ENCODE measurements at places on chromosomes 1 and 21.

DNA sequence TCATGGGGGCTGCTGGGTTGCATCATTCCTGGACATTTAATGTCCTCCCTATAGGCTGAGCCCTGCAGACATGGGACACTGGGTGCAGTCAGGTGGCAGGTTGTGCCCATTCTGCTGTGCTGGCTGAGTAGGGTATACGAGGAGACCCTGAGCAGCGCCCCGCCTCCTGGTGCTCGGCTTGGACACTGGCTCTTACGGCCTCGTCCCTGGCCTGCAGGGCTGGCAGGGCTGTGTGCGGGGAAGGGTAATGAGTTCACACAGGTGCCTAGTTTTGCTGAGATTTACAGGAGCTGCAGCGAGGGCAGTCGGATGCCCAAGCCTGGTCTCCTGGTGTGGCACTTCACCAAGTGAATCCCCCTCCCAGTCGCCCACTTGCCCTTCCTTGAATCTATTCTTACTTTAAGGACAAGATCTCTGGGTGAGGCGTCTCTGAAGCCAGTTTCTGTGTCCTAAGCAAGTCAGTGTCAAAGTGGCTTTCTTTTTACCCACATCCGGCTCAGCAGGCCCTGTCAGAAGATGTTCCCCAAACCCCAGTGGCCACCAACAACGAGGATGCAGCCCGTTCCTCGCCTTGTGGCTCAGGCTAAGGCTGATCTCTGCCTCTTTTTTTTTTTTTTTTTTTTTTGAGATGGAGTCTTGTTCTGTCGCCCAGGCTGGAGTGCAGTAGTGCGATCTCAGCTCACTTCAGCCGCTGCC lies 73.2 kb downstream of the MAN1C1 start:
- no peak for DNase-seq

- no peak for DNase-seq
Observed at GRCh38 chr1:14352897-14353296, 245.6 kb upstream of the KAZN start.

GRCh38 chr21:28927130-28927529 lies 65.5 kb downstream of the LTN1 start:
- no peak for DNase-seq

- no peak for DNase-seq
Observed at GRCh38 chr1:152182944-152183361, 23.9 kb upstream of the RPTN start.

- no peak for DNase-seq
Observed at GRCh38 chr1:203860396-203861025, 888 bp upstream of the SNRPE start.

DNA sequence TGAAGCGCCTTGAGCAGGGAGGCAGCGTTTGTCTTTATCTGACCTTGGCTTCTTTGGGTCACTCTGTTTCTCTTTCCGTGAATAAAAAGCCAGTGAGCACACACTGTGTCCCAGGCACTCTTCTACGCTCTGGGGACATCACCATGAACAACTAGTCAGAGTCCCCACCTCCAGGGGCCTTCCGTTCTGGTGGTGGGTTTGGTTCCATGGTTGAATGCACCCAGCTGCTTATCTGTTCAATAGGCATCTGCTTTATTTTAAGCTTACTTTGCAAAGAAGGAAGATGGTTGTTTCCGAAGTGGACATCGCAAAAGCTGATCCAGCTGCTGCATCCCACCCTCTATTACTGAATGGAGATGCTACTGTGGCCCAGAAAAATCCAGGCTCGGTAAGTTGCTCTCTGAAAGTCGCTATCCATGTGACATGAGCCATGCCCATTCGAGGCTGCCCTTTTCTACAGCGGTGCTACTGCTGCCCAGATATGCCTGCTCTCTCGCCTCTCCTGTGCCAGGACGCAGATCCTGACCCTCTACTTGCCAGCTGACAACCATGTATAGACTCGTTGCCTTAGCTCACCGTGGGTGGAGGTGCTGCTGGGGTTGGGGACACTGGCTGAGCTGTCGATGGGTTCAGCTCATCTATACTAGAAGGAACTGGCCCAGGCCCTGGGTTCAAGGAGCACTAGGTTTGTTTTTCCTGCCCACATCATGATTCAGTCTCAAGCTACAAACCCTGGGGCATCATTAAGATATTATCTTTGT lies 5.9 kb downstream of the MX1 start:
- no peak for DNase-seq

- DNase-seq: no peak
Observed at GRCh38 chr1:67747671-67748546, 62.9 kb downstream of the GADD45A start.

DNA sequence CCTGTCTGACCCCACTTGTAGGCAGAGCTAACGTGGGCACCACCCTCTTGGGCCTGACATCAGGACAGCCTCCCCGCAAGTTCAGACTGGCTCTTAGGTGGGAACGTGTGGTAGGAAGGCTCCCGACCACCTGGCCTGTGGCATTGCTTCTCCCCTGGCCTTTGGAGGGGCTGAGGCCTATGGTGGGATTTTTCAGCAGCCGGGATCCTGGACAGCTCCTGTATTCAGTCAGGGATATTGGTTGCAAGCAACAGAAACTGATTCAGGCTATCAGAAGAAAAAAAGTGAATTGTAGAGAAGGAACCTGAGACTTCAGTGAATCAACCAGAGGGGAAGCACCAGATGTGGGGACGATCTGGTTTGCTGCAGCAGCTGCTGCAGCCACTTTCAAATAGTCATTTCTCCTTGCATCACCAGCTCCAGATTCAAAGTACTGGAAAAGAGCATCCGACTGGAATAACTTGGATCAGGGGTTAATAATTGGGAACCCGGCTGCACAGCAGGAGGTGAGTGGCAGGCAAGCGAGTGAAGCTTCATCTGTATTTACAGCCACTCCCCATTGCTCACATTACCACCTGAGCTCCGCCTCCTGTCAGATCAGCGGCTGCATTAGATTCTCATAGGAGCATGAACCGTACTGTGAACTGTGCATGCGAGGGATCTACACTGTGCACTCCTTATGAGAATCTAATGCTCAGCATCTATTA lies 5.9 kb downstream of the RNF186 start:
- no peak for DNase-seq

DNA sequence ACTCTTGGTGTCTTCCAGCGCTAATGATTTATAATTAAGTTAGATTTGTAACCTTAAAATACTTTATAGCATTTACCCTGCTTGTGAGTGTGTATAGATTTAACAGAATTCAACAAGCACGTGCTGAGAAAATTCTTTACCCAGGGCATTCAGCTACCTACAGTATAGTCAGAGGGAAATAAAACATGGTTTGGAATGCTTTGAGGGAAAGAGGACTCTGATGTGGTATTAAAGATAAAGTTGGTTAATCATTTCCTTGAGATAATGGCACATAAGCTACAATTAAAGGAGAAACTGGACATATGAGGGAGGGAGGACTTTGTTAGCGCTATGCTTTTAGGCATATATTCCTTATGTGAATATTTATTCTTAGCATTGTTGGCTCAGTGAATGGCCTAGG lies 26.4 kb upstream of the IL12RB2 start:
- no peak for DNase-seq

DNA sequence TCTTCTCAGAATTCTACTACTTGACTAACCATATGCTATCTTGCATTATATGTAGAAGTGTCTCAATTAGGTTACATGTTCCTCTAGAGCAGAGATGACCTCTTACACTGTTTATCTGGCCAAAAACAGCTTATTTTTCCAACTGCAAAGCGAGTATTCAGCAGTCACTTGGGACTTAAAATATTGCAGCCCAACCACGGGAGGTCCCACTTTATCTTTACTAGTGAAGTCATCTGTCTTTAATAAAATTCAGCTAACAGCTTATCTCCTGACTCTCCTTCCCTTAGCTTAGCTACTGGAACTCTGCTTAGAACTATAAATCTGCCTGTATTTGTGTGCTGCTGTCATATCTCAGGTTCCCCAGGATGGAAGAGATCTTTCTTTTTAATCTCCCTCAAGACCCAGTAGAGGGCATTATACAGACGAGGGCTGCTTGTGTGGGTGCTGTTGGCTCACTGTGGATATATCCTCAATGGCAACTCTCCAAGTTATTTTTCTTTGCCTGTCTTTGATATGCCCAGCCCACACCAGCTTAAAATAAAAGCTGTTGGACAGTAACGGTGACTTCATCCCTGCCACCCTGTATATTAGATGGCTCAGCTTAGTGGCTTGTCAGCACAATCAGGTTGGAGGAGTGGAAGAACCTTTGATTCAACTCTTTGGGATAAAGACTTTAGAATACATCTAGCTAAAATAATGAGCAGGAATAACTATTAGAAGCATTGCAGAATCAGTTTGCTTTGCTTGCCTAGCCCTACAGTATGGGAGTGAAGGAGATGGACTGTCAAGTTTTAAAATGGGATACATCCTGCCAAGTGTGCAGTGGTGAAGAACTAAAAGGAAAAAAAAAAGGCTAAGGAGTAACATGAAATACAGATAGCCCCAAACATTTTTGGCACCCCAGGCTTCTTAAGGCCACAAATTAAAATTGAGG lies 9.6 kb downstream of the ENSA start:
- no peak for DNase-seq

- DNase-seq: no peak
Observed at GRCh38 chr21:19198801-19199200, 795.2 kb upstream of the TMPRSS15 start.

DNA sequence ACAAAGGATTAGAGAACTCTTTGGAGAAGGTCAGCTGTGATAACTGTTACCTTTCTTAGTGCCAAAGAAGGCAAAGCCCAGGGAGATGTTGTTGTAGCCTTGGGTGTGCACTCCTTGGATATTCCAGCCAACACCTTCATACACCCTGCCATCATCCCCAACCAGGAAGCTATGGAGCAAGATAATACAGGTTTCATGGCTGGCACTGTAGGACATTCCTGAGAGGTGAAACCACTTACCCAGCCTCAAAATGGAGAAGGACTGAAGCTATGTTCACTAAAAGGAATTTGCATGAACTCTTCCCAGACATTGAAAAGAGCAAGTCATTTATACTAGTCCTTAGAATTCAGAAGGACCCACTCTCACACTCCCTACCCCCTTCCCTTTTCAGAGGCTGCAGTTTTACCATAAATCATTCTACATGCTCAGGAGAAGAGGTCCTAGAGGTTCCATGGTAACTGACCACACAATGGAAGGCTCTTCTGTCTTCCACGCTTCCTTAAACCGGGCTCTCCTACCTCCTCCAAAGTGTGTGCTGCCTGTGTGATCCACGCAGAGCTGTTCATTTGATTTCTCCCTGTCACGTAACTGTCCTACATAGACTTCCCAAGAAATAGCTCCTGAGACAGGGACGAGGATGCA lies 5.5 kb downstream of the PGLYRP4 start:
- no peak for DNase-seq

DNA sequence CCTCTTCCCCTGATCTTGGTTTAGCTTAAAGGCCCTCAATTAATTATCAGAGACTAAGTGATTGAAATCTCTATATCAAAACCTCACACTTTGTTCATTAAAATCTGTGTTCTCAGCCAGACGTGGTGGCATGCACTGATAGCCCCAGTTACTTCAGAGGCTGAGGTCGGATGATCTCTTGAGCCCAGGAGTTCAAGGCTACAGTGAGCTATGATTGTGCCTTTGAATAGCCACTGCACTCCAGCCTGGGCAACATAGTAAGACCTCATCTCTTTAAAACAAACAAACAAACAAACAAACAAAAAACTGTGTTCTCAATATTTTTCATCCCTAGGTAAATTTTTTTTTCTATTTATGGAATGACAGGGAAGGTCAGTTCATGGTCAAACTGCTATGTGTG lies 18.7 kb downstream of the TRMT13 start:
- no peak for DNase-seq

DNA sequence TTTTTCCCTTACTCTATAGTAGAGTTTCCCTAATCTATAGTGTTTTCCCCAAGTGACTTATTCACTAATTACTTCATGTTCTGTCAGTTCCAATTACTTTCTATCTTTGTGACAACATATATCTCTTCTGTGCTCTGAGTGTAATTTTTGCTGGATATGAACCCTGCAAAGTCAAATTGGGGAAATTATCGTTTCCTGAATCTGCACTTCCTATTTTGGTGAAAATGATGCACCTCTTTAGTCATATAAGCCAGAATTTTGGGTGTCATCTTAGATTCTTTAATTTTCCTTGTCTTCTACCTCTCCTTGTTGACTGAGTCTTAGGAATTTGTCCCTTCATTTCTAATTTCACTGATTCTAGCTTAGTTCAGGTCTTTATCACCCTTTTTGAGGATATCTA lies 33.4 kb upstream of the PRKACB start:
- DNase-seq: no peak

DNA sequence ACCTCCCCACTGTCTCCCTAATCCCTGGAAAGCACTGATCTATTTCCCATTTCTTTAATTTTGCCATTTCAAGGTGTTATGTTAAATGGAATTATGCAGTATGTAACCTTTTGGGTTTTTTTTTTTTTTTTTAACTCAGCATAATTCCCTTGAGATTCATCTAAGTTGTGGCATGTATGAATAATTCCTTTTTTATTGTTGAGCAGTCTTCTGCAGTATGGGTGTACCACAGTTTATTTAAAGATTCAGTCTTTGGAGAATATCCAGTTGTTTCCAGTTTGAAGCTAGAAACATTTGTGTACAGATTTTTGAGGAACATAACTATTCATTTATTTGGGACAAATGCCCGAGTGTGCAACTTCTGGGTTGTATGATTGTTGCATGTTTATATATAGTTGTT lies 162.2 kb upstream of the FAM78B start:
- DNase-seq: no peak

GRCh38 chr1:200027264-200027823 lies at the start of gene NR5A2:
TSS of gene NR5A2 (plus strand) at chr1:200027710. CDS start at chr1:200027848, 138 bp downstream.
- DNase-seq: no peak

GRCh38 chr1:157382351-157382750 lies 170.0 kb downstream of the FCRL5 start:
- no peak for DNase-seq

DNA sequence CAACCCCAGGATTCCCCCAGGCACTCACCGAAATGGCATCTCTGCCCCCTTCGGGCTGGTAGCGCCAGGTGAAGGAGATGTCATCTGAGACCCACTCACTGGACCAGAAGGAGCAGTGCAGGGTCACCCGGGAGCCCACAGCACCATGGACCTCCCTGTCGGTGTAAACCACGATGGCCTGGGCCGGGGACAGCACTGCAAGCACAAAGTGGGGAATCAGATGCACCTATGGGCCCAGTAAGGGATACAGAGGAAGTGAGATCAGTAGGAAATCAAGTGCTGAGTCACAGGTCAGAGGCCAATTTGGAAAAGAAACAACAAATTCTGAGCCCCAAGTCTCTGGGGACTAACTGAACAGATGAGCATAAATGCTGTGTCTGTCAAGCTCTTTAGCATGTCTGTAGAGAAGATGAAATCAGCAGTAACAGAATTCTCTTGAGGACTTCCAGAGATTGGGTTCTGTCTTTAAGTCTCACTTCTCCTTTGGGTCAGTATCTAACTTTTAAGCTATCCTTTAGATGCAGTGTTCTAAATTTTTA lies 2.5 kb downstream of the MPZ start:
- DNase-seq: no peak

GRCh38 chr1:5493851-5494311 lies 498.3 kb downstream of the NPHP4 start:
- DNase-seq: no peak
